Nephron progenitor cell (in vitro differentiated cells): ENCODE measurements at places on chromosomes 11 and 22.

DNA sequence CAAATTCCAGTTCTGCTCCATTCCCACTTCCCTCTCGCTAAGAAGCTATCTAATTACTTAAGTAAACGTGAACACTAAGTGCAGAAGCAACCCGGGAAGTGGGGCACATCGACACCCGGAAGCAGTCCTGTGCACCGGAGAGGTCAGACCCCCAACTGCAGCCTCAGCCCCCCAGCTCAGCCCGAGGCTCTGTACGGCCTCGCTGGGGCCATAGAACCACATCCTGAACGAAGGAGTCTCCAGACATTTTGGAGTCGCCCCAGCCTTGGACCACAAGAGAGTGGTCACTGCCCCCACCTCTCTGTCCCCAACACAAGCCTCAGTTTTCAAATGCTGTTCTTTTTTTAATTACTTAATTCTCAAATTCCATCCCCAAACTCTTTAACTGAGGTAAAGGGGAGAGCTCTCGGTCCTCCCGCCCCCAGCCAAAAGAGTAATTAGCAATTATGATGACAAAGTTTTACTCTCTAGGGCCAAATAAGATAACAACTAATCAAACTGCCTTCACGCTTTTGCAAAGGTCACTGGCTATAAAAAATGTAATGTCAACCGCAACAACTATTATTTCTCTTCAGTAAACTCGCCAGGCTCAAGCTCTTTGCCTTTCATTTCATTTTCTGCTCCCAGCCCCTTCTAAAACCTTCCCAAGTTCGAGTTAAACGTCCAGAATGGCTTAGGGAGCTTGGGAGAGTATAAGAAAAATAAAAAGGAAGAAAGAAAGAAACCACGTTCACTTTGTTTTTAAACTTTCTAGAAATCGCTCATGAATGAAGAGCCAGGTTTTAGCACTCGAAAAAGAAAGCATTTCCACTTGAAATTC, 2.2 kb downstream of the PAX6 start:
- DNase-seq: no peak

DNA sequence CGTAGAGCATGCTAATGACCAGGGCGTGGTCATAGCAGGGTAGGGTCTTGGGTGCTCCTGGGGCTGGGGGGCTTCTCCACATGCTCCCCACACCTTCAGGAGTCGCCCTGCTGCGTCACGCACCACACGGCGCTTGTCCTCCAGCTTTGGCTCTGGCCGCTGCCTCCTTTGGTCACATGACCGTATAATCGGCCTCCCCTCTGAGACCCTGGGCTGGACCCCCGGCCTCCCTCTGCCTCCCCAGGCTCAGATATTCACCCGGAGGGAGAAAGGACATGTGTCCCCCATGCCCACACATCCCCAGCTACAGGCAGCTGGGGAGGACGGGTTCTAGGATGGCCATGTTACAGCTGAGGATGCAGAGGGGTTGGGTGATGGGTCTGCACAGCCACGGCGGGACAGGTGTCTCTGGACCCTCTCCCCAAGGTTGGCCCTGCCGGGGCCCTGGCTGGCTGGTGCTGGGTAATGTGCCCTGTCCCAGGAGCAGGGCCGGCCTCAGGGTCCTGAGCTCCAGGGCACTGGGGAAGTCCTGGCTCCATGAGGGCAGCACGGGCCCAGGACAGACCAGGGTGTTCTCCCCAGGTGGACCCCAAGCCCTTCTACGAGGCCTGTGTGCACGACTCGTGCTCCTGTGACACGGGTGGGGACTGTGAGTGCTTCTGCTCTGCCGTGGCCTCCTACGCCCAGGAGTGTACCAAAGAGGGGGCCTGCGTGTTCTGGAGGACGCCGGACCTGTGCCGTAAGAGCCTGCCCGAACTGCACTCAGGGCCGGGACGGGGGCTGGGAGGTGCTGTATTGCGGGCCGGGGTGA, 14.5 kb downstream of the MUC2 start:
- DNase-seq: no peak

GRCh38 chr11:69215784-69216415, 60.2 kb downstream of the SMIM38 start:
- no peak for DNase-seq

DNA sequence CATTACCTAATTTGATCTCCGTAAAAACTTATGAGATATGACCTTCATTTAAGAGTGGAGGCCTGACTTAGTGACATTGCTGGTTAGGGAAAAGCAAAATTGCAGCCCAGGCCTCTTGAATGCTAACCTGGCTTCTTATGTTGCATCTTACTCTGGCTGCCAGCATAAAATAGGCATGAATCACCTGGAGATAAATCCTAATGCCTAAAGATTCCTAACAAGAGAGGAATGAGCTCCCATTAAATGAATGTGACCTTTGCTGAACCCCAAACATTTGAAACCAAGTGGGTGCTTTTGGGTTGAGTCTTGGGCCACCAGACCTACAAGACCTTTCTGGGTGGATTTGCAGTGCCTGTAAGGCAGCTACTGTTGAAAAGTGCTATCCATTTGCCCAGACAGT, 1145.6 kb upstream of the TENM4 start:
- no peak for DNase-seq

- DNase-seq: no peak
These were observed 145.2 kb downstream of the FCHSD2 start for GRCh38 chr11:72996959-72997358.

- no peak for DNase-seq
These were observed 228.8 kb downstream of the BUD13 start for GRCh38 chr11:116543911-116544475.

DNA sequence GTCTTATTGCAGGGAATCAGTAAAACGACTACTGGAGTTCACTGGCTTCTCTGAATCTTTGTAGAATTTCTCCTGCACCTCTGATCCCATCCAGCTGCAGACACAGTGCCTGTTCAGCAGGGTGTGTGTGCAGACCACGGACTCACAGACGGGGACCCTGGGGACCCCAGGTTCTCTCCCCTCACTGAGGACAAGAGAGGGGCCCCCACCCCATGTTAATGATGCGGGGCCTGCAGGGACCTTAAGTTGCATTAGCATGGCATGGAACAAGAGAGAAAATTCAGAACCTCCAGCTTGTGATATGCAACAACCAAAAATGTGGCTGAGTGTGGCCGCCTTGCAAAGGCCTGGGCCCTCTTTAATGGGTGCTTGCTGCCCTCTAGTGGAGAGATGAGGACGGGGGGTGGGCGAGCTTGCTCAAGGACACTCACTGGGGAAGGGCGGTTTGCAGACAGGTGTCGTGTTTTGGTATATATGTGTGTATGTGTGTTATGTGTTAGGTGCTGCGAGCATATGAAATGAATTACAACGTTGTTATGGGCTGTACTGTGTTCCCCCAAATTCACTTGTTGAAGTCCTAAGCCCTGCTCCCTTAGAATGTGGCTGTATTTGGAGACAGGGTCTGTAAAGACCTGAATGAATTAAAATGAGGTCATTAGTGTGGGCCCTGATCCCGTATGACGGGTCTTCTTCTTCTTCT, 84.4 kb upstream of the SEPTIN5 start:
- peak; percentile 88 for DNase-seq
